Activated T-cell treated with anti-CD3 and anti-CD28 coated beads, Interleukin-2, amount 50 U/mL, for 24 hours (primary cell): ENCODE measurements at places on chromosomes 3 and 15.

GRCh38 chr15:77168141-77168540, 97.2 kb upstream of the TSPAN3 start:
- DNase-seq = no peak

- DNase-seq = no peak
Observed at GRCh38 chr3:122786066-122786465, 7.6 kb downstream of the HSPBAP1 start.

- no peak for DNase-seq
Observed at GRCh38 chr15:78243058-78243457, 8.7 kb upstream of the ACSBG1 start.

GRCh38 chr15:73941044-73941443, 14.8 kb downstream of the LOXL1 start:
- DNase-seq = no peak

- no peak for DNase-seq
Observed at GRCh38 chr3:175392653-175393052, 533.5 kb downstream of the NAALADL2 start.

GRCh38 chr15:78155355-78155939, 6.3 kb downstream of the IDH3A start:
- no peak for DNase-seq

DNA sequence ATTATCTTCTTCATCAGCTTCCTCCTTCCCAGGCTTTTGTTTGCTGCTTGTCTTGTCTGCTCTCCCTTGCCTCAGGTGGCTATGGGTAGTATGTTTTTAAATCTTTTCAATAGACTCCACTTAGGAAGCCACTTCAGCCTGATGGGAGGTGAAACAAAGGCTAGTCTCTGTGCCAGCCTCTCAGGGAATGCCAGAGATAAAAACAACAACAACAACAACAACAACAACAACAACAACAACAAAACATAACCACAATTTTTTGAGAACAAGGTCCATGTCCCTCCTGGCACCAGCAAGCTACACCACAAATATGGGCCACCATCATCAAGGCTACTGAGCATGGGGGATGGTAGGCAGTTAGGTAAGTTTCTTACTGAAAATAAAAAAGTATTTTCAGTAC, 64.8 kb upstream of the UBP1 start:
- no peak for DNase-seq

GRCh38 chr3:131803113-131803512, 231.7 kb downstream of the CPNE4 start:
- DNase-seq = no peak

GRCh38 chr15:62945760-62946159, 96.8 kb upstream of the TPM1 start:
- DNase-seq = no peak

DNA sequence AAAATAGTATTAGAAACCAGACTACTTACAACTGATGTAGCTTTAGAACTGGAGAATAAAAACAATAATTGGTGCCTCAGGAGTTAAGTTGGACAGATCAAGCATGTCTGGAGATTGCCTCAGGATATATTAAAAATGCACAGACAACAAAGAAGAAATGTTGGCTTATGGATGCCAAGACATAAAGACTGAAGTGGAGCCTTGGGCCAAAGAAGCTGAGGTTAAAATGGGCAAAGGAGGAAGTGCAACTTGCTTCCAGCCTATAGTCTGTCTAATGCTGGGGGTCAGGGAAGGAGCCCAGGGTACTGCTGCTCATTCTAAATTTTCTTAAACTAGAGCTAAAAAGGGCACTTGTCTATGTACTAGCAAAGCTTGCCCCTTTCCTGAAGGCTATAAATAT, 77.5 kb downstream of the ESYT3 start:
- DNase-seq = no peak

- no peak for DNase-seq
Observed at GRCh38 chr3:139472380-139473010, 3.8 kb downstream of the RBP2 start.

DNA sequence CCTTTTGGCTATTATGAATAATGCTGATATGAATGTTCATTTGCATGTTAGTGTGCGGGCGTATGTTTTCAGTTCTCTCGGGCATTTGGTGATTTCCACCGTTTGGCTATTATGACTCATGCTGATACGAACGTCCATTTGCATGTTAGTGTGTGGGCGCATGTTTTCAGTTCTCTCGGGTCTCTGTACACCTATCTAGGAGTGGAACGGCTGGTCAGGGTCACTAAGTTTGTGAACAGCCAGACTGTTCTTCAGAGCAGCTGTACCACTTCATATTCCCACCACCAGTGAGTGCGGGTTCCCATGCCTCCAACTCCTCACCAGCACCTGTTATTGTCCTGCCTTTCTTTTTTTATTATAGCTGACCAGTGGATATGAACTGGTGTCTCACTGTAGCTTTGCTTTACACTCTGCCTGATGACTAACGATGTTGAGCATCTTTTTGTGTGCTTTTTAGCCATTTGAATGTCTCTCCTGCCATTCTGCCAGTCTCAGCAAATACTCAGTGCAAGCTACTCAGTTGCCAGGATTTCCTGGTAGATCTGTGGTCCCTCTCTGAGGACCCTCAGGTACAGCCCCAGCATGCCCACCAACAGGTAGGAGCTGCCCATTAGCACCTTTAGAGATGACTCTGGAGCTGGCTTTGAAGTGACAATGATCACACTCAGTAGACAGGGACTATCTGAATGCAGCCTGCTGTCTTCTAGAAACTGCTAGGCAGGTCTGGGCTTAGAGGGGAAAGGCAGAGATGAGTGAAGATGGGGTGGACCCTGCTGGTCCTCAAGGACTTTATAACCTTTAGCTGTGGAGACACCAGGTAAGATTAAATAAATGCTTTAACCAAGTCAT, 141.1 kb downstream of the XXYLT1 start:
- peak; percentile 45 for DNase-seq

GRCh38 chr15:41659190-41659589, 1.0 kb upstream of the MGA start:
- no peak for DNase-seq

DNA sequence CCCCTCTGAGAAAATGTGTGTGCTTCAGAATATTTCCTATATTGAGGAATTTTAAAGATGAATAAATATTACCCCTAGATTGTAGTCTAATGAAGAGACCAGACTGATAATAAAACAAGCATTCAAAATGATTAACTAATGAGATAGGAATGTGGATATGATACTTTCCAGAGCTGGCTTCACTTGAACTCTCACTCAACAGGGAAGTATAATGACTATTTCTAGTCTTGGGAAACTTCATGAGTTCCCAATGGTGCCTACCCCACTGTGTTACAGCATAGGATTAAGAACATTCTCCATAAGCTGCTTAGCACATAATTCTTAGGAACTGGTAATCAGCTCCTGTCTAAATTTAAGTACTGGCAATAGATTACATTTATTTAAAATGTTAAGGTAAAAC, 261.5 kb upstream of the ZNF385D start:
- no peak for DNase-seq

GRCh38 chr3:150763841-150764483, 993 bp upstream of the SIAH2 start:
- no peak for DNase-seq

DNA sequence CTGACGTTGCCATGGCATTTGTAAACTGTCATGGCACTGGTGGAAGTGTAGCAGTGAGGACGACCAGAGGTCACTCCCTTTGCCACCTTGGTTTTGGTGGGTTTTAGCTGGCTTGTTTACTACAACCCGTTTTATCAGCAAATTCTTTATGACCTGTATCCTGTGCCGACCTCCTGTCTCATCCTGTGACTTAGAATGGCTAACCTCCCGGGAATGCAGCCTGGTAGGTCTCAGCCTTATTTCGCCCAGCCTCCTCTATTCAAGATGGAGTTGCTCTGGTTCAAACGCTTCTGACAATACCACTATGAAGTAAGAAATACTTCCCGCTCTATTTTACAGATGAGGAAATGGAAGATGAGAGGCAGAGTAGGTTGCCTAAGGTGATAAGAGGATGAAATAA, 16.6 kb downstream of the PAQR9 start:
- no peak for DNase-seq

- no peak for DNase-seq
Observed at GRCh38 chr15:91981821-91982800, 128.6 kb downstream of the SLCO3A1 start.

DNA sequence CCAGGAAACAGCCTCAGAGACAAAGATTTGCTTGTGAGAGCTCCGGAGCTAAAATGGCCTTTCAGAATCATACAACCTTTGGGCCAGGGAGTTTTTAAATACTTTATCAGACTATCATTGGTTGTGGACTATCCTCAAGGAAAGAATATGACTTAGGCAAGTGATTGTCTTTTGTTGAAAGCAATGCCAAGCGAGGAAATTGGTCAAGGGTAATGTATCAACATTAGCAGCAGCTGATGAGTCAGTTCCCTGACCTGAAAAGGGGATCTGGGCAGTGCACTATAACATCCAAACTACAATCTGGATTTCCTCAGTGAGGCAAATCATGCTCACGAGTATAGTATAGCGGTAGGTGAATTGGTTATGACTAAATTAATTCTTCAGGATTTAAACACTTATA, 303.6 kb downstream of the LSAMP start:
- DNase-seq = no peak

- DNase-seq = no peak
Observed at GRCh38 chr15:59180945-59181600, 25.6 kb upstream of the LDHAL6B start.

DNA sequence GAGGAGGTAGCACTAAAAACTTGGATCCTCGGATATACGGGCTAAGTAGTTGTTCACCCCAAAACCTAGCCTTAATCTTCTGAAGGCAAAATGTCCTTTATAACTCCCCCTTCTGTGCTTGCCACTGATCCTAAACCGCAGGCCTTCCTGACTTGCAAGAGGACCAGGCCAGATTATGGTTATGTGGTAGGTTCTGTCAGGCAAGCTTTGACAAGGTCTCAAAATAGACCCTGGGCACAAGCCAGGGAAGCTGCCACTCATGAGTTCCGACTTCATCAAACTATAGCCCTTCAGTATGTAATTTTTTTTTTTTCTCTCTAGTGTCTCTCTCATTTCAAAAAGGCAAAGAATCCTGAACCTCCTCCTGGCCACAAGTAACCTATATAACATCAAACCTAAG, 3.2 kb downstream of the LRRFIP2 start:
- DNase-seq = no peak
